ENCODE measurements at places on chromosomes 6 and 20.

DNA sequence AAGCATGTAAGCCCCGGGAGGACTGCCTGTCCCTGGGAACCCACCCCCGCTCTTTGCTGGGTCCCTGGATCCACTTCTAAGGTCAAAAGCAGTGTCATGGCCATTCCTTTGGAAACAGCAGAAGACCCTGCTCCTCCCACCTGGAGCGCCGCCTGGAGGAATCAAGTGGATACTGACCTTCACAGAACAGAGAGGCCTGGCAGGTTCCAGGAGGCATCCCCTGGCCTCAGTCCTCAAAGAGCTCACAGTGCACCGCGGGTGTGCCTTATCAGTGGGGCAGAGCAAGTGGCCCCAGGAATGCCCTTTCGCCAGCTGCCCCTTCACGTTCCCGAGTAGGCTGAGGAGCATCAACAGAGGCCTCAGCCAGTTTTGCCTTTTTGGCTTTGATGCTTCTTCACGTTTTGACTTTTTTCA lies 11.1 kb upstream of the SLC4A11 start:
- no peak for DNase-seq

DNA sequence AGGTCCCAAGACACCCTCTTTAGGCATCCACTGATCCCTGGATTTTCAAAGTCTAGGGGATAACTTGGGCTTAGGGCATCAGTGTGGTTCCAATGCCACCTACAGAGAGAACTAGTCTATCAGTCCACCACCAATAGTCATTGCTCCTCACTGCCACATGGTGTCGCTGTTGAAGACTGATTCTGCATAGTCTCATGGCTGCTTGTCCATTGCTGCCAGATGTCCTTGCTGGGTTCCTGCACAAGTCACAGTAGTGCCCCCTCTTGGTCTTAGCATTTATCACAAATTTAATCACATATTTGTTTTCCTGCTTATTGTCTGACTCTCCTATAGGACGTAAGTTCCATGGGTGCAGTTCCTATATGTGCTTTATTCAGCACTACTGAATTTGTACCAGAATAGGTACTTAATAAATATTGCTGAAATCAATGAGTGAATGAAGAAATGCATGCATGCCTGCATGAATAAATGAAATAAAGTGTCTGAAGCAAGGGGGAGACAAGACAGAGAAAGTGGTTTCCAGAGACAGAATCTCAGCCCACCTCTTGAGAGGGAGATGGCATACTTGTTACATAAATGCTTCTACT lies 45.9 kb upstream of the RALY start:
- DNase-seq = peak; percentile 34

DNA sequence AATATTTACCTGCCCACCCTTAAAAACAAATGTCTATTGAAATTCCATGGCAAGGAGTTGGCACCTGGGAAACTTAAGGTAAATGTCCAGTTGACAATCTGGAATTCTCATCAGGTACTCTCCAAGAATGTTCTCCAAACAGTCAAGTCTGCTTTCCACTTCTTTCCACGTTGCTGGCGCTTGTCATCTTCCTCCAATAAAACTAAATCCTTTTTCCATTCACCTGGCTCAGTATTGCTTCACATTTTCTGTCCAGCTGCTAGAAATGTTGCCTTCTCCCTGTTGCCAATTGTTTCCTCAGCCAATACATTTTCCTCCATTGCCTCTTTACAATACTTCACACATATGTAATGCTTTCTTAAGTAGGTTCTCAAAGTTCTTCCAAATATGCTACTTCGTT lies 1288.1 kb upstream of the MAP3K7 start:
- no peak for DNase-seq

GRCh38 chr20:57698116-57698866 lies 11.5 kb downstream of the PMEPA1 start:
- DNase-seq = peak; percentile 73

GRCh38 chr6:70414813-70415212 lies 1.5 kb downstream of the FAM135A start:
- no peak for DNase-seq

GRCh38 chr20:41418031-41418430 lies 51.4 kb upstream of the EMILIN3 start:
- no peak for DNase-seq

- DNase-seq = no peak
Observed at GRCh38 chr20:21286775-21287174, 16.4 kb upstream of the XRN2 start.

DNA sequence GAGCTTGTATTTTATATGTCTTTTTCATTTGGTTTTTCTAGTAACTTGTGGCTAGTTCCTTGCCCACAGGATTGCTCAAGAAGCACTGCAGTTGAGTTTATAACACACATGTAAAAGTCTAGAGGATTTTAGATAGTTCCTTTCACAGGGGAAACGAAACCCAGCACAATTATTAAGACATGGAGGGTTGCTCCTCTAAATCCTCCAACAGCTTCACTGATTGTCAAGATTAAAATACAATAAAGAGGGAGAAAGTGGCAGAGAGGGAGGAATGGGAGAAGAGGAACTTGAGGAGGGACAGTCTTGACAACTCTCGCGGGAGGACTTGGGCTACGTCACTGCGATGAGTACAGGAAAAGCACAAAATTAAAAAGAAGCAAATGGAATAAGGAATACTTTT lies 9.7 kb upstream of the TBC1D7 start:
- DNase-seq = no peak

- DNase-seq = no peak
Observed at GRCh38 chr20:6074145-6074561, 20.3 kb upstream of the LRRN4 start.

- DNase-seq = no peak
Observed at GRCh38 chr6:49570474-49571079, 20.1 kb downstream of the C6orf141 start.

DNA sequence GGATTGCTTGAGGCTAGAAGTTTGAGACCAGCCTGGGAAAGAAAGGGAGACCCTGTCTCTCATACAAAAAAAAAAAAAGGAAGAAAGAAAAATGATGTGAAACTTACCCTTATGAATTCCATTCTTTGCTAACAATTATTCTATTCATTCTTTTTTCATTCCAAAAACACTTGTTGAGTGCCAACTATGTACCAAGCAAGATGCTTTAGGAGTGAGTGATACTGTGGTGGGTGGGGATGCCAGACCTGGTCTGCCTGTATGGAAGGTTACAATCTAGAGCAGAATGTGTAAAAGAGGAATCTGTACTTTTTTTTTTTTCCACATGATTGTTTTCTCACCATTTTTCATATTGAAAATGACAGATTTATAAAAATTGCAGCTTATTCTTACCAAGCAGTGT lies 73.8 kb upstream of the TULP1 start:
- no peak for DNase-seq

- no peak for DNase-seq
Observed at GRCh38 chr6:27940766-27941165, 16.3 kb upstream of the OR2B6 start.

DNA sequence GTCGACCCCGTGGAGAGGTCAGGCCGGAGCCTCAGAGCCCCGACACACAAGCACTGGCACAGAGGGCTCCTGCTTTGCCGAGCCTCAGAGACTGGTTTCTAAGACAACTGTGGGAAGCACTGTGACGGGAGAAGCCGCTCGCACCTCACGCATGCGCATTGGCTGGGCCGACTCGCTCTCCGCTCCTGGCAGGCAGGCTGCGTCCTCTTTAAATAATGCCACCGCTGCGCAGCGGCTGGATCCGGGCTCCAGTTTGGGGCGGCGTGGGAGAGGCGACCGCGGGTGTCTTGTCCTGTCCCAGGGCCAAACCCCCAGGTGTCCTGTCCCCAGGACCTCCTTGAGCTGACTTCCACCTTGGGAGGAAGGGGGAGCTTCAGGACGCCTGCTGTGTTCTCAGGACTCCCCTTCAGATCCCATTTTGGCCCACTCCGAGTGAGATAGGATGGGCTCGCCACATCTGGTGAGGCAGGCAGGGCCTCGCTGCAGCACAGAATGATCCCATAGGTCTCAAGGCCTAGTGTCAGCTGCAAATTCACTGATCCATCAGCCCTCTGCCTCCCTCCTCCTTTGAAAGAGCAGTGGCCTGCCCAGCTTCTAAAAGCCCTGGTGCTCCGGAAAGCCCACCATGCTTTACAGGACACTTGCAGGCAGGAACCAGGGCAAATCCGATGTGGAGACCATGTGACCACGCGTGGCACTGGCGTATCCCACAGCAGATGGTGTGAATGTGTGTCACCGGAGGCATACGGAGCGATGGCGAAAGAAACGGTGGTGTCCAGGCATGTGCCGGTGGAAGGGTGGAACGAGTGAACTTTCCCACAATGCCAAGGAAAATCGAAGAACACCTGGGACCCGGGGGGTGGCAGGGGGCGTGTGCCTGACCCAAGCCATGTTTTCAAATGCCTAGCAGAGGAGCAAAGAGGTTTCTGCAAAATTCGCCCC lies 169.3 kb upstream of the ZNF337 start:
- DNase-seq = peak; percentile 68

DNA sequence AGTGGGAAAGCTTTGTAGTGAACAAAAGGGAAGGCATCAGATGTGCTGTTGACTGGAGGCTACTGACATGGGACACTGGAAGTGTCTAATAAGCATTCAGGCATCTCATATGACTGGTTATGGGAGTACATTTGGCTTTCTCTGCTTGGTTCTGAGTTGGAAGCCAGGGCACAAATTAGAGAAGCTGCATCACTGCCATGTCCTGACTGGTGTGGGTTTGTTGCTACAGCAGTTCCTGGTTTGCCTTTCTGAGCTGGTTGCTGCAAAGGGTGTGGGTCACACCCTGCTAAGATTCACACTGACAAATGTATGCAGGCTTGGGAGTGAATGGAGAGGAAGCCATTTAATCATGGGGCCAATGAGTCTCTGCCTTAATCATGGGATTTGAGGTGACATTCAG lies 36.2 kb upstream of the NANP start:
- DNase-seq = no peak

GRCh38 chr6:169725125-169726048 lies 1.1 kb upstream of the PHF10 start:
- DNase-seq = no peak

GRCh38 chr6:169915769-169916550 lies 164.5 kb downstream of the ERMARD start:
- DNase-seq = no peak

GRCh38 chr6:158803733-158804143 lies 15.4 kb downstream of the EZR start:
- peak; percentile 58 for DNase-seq

DNA sequence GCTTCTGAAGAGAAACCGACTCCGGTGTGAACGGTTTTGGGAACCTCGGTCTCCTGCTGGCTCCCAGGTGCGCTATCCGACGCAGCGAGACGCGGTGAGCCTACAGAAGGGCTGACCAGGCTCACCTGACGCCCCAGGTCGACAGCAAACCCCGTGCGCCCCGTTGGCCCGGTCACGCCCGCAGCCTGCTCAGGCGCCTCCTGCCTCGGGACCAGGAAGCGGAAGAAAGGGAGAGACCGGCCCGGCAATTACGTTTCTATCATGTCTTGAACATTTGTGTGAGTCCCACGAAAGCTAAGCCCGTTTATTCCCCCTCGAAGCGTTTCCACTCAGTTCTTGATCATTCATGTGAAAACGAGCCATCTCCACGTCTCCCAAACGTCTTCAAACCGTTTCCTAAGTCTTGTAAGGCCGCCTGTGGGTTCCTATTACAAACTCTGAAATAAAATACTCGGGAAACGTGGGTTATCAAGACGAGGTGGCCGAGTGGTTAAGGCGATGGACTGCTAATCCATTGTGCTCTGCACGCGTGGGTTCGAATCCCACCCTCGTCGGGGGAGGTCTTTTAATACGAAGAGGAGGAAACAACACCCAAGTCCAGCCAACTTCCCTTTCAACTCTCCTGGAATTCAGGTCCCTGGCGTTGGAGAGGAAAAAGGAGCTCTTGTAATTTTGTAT lies 150.5 kb upstream of the PRSS16 start:
- DNase-seq = no peak

DNA sequence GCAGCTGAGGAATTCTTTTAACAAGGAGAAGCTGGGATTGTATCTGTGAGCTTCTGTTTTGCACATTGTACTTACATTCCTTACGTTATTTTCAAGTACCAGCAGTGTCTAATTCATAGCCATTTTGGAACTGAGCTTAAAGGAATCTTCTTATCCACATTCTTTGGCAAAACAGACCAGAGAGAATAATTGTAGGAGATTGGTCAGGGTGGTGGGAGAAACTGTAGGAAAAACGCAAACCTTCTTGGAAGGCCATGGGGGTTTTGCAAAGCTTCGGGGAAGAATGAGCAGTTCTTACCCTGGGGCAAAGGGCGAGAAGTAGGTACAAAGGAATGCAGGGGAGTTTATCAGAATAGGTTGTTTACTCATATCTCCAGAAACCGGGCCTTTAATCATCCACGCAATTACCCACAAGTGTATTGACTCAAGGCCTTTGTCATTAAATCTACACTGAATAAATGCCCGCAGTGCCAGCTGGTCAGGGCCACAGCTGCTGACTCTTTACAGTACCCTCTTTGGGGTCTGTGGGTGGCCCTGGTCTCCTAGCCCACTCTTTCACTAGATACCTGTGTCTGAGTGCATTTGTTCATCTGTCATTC lies 39.6 kb upstream of the SPTLC3 start:
- DNase-seq = no peak

DNA sequence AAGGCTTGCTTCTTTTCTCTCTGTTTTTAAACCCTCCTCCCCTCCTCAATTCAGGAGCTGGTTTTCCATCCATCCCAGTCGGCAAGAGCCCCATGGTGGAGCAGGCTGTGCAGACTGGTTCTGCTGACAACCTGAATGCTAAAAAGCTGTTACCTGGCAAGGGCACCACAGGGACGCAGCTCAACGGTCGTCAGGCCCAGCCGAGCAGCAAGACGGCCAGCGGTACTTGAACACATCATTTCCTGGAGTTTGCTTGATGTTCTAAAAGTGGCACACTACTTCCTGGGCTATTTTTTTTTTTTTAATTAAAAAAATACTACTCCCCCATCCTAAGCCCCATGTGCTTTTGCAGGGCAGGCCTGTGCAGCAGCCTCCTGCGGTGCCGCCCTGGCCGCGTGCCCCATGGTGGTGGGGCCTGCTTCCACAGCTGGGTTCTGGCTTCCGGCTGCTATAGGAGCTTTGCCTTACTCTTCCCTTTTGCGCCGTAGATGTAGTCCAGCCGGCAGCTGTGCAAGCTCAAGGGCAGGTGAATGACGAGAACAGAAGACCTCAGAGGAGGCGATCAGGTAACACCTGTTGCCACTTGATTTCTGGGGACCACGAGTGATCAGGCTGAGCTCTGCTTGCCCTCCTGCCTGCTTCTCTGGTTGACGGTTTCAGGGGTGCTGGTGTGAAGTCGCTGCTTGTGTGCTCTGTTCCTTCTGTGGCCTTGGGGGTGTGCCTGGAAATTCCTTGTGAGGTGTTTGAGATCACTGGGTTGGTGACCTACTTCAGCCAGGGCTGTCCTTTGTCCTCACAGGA lies 7.7 kb downstream of the LSM14B start:
- DNase-seq = no peak

GRCh38 chr6:24016857-24017256 lies 109.2 kb upstream of the NRSN1 start:
- DNase-seq = no peak

DNA sequence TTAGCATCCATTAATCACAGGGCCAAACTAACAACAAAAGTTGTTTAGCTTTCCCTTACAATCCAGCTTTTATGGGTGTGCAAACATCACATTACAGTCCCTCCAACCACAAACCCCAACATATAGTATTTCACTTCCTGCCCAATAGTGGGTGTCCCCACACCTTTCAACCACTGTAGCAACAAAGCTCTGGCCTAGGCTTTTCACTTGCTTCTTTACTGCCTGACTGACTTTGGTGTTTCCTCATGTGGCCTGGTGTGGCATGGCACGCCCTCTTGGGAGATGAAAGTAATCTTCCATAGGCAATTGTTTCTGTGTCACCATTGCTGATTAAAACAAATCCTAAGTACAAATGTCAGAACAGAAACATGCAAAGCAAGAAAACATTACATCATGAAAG lies 46.3 kb downstream of the MCM8 start:
- DNase-seq = peak; percentile 59

GRCh38 chr6:89970609-89971337 lies 76.5 kb downstream of the GJA10 start:
- peak; percentile 41 for DNase-seq
